Activated CD8-positive, alpha-beta T cell treated with anti-CD3 and anti-CD28 coated beads, Interleukin-2, amount 10 ng/mL, durations not matched to agents 7 days and 5 days (primary cell): ENCODE measurements at places on chromosomes 11 and 22. TPM values are rescaled to one million over a fixed set of nuclear protein-coding genes. Genes with fewer than 3 reads are reported as not detected.

GRCh38 chr11:68106165-68106940 lies 14.8 kb downstream of the CHKA start:
- DNase-seq: no peak

- no peak for DNase-seq
These were observed 90.3 kb downstream of the PAX6 start for GRCh38 chr11:31720671-31721365.

STK33 gene
- 3.7 TPM for total RNA-seq

DNA sequence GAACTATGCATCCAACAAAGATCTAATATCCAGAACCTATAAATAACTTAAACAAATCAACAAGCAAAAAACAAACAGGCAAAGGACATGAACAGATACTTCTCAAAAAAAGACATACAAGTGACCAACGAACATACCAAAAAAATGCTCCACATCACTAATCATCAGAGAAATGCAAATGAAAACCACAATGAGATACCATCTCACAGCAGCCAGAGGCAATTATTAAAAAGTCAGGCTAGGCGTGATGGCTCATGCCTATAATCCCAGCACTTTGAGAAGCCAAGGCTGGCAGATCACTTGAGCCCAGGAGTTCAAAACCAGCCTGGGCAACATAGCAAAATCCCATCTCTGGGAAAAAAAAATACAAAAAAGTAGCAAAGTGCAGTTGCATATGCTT lies 10.7 kb downstream of the SAA4 start:
- no peak for DNase-seq

DNA sequence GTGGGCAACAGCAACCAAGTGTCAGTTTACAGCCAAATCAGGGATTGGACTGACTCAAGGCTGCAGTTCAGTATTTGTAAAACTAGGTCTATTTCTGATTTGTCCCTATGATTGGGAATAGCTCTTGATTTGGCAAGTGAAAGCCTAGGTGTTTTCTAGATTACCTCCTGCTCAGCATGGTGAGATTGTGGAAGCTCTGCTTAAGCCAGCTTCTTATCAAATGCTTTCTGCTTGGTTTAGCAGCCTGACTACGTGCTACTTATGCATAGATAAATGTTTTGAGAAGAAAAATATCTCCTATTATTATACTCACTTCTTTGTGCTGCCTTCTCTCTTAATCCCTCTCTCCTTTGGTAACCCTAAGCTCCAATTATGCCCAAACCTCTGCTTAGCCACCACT lies 86.3 kb upstream of the AMOTL1 start:
- DNase-seq: no peak

DNA sequence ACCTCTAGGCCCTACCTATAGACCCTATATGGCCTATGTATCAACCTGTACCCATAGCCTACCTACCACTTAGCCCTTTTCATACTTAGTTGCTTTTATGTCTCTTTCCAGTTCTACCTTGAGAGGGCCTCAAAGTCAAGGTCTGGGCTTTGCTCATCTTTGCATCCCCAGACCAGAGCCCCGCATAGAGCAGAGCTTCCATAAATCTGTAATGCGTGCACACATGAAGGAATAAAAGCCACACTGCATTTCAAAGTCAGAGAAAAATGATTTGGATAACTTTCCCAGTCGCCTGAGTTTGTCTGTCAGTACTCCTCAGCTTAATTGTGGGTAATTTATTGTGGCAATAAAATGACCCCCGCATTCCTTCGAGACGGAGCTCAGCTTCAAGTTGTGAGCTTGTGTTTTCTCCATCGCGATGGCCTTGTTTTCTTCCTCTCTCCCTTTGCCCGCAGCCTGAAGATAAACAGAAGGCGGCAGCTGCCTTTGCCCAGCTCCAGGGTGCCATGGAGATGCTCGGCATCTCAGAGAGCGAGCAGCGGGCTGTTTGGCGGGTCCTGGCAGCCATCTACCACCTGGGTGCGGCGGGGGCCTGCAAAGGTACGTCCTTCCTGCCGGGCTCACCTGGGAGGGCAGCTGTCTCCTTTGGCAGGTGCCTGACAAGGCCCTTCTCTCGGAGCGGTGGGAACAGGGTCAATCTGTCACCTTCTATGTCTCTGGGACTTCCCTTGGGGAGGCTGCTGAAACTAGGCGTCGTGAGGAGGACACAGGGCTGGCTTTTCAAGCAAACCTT lies 55.7 kb downstream of the MYO18B start:
- DNase-seq: no peak

GRCh38 chr11:111183706-111184105 lies 61.8 kb upstream of the POU2AF2 start:
- DNase-seq: no peak
